ENCODE measurements at places on chromosomes 11 and 22.

DNA sequence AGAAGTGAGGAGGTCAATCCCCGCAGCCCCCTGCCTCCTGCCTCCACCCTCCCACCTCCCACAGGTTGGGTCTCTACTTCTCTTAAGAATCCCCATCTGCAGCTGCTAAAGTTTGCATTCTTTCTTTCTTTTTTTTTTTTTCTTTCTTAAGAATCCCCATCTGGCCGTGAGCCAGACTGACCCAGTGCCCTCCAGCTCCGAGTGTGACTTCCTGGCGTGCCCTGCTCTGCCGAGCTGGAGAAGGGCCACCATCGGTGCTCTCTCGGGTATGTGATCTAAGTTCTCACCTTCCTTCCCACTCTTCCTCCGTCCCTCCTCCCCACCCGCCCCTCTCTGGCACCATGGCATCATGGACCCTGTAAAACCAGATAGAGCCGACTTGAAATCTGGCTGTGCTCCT lies 66.7 kb upstream of the LMO1 start:
- no peak for DNase-seq

- DNase-seq, result no peak
These were observed 140.5 kb upstream of the PLET1 start for GRCh38 chr11:112401036-112401769.

DNA sequence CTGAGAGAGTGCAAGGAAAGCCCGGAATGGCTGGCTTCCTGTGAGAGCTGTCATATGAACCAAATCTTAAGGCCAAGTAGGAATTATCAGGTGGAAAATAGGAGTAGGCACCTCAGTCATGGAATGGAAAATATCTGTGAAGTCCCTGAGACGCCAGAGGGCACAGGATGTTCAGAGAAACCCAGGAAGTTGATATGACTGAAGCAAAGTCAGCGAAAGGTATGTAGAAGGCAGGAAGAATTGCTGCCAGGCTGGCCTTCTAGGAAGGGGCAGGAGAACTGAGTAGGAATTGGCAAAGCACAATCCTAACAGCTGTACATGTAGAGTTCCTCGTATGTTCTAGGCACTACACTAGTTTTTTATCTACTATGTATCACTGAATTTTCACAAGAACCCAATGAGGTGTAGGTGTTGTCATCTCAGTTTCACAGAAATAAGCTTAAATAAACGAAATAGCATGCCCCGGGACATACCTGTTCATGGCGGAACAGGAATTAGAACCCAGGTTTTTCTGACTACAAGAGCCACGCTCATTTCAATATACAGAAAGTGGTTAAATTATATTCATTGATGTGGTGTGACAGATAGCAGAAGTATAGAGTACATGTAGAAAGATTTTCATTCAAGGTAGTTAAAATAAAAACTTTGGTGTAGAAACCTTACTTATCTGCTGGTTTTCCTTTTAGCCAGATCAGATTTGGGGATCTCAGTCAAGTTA lies 17.0 kb downstream of the HMGXB4 start:
- DNase-seq, result no peak

GRCh38 chr22:40028098-40028425 lies 33.3 kb downstream of the FAM83F start:
- DNase-seq, result no peak

DNA sequence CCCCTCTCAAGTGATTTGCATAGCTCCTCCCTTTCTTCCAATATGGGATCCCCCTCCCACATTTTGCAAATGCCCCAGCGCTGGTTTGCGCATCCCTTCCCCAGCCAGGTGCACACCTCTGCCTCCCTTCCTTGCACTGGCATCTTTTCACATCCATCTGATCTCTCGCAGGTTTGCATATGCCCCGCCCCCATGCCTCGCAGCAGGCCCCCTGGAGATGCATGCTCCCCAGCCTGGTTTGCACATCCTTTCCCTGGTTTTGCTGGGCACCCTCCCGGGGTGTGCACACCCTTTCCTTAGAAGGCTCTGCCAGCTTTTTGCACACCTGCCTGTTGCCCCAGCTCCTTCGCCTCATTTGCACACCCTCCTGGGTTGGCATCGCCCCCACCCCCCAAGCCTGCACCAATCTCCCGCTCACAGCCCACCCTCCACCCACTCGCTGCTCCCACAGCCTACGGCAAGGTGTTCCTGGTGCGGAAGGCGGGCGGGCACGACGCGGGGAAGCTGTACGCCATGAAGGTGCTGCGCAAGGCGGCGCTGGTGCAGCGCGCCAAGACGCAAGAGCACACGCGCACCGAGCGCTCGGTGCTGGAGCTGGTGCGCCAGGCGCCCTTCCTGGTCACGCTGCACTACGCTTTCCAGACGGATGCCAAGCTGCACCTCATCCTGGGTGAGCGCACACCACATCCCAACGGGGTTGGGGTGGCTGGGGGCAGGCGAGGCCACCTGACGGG lies 917 bp downstream of the RPS6KA4 start:
- DNase-seq, result no peak

DNA sequence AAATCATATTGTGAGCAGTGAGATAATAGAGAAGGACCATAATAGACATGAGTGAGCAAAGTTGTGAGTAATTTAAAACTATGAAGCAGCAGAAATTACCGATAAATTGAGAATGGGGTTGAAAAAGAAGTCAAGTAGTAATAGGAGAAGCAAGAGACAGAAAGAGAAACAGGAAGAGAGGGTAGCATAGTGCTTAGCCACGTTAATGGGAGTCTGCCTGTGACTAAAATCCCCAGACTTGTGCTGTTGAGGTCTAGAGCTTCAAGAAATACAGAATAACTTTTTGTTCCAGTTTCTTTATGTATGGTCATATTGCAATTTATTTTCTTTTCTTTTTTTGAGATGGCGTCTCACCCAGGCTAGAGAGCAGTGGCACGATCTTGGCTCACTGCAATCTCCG lies 368.7 kb downstream of the METTL15 start:
- DNase-seq, result no peak

DNA sequence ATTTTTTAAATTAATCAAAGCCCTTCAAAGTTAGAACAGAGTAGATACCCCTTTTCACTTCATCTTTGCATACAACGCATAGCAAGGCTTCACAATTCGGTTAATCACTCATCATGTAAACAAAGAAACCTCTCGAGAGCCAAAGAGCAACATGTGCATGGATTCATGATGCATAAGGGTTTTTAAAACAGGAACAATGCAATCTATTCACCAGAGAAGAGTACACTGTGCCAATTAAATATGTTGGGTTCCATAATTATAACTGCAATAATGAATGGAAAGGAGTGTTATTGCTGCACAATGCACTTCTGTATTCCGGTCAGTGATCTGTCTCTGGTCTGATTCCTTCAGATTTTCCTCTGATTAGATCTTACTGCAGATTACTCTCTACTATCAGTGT lies 45.3 kb downstream of the CADM1 start:
- DNase-seq, result no peak

DNA sequence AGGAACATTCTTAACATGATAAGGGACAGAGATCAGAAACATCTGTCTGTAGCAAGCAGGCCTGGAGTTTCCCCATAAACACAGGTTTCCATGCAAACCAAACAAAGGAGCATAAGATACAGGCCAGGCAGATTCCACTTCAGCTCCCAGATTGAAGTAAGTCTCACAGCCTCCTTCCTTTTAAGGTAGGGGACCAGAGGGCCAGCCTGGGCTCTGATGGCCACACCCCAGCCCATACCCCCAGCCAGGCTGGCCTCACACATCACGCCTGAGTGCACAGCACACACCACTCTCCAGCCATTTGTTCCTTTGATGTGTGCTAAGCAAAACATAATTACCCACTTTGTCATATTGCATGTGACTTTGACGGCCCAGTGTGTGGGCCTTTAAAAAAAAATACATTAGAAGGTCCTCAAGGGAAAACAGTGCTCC lies 518.7 kb downstream of the NTM start:
- DNase-seq, result no peak

DNA sequence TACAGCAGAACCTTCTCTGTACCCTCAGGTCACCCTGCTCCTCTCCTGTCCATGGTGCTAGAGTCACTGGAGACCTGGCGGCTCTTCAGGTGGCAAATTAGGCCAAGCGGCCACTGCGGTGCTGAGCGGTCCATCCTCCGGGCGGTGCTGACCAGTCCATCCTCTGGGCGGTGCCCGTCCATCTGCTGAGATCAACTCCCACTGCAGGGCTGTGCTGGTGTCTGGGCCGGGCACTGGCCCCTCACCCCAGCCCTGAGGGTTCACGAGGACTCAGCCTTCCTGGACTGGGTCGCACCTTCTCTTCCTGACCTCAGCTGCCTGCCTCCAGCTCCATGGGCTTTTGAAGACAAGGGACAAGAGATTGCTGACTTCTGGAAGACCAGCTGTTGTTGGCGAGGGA lies 782.9 kb downstream of the BRD1 start:
- no peak for DNase-seq

DNA sequence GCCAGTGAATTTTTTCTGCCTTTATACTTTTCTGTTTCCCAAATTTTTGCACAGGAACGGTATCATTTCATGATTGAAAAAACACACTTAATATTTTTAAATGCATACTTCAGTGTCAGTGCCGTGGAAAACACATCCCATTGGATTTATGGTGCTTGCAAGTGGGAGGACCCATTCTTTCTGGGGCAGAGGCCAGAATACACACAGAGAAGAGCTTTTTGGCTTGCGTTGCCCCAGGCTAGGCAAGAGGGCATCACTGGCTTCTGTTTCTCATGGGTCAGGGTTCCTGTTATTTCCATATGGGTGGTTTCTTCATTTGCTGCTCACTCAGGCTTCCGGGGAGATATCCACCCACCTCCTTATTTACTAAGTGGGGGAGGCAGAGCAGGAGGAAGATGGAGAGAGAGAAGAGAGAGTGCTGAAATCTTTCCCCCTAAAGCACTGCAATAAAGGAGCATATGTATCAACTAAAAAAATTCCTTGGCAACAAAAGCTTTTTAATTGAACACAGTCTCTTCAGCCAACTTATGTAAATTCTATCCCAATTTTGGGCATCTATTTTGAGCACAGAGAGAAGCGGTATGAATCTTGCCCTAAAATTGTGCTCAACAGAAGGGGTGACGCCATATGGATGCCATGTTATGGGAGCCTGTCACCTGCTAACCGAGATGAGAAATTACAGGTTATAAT lies 66.0 kb upstream of the KIRREL3 start:
- no peak for DNase-seq

DNA sequence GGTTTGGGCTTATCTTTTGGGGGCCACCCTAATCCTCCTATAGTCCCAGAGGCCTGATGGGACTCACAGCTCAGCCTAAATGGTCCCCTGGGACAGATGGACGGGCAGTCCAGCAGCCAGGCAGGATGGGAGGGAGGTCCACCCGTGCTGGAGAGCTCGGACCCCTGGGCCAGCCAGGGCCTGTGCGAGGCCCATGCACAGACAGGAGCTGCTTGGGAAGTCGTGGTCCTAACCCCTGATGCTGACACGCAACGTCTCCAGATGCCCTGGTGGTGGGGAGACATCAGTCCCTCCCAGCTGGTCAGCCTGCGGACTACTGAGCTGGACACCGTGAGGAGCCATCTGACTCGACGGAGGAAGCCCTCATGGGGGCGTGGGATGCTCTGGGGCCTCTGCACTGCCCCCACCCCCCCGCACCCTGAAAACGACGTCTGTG lies 31.2 kb upstream of the MUC5AC start:
- no peak for DNase-seq

- DNase-seq, result no peak
These were observed 16.1 kb downstream of the RPL3 start for GRCh38 chr22:39303358-39303757.

GRCh38 chr11:43923406-43924111 lies 18.9 kb upstream of the C11orf96 start:
- no peak for DNase-seq

GRCh38 chr11:45482331-45482730 lies 183.1 kb downstream of the CHST1 start:
- DNase-seq, result no peak

DNA sequence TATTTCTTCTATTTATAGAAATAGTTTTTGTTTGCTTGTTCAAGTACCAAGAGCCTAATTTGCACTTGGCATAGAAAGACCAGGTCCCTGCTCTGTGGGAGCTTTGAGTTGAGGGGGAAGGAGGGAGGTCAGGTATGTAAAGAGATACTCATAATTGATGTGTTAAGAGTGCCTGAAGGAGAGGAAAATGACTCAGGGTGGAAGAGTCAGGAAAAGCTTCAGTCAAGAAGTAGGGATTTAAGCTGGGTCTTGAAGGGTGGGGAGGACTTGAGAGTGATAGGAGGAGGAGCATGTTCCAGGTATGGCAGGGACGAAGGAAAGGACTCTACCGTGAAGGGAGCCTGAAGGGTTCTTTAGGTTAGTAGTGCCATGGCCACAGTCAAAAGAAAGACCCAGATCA lies 9.0 kb downstream of the RBX1 start:
- no peak for DNase-seq

- DNase-seq, result no peak
These were observed 3.0 kb downstream of the LRFN4 start for GRCh38 chr11:66859686-66860448.

DNA sequence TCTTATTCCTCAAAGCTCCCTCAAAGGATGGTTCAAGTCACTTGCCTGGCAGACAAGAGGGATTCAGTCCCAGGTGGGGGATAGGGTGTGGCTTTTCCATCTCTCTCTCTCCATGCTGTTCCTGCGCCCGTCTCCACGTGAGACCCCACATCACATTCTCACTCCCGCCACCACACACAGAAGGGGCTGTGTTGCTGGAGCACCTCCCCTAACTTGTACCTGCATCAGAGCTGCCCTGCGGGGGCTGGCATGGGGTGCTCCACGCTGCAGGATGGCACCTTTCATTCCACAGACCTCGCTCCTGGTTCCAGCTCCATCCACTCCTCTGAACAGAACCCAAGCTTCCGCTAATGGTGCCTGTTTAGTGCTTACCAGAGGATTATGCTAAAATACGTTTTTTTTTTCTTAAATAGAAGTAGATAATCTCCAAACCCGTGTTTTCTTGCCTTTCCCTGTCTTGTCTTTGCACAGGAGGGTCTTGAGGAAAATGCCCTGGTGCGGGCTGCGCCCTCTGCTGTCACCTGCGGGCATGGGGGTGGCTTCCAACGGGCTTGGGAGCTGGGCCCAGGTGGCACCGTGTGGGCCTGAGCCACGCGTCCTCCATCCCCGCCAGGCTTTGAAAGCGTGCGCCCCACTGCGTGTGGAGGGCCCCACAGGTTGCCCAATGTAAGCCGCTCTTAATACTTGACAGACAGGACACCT lies 985.6 kb downstream of the BRD1 start:
- no peak for DNase-seq

Data from cerebellar nuclear complex (tissue), 1 donor.